Activated CD4-positive, CD25-positive, alpha-beta regulatory T cell treated with anti-CD3 and anti-CD28 coated beads, Interleukin-2, amount 50 U/mL, for 24 hours (primary cell): ENCODE measurements at places on chromosomes 5 and 9.

GRCh38 chr9:109295221-109296130, 25.4 kb downstream of the EPB41L4B start:
- ATAC-seq, result no peak

DNA sequence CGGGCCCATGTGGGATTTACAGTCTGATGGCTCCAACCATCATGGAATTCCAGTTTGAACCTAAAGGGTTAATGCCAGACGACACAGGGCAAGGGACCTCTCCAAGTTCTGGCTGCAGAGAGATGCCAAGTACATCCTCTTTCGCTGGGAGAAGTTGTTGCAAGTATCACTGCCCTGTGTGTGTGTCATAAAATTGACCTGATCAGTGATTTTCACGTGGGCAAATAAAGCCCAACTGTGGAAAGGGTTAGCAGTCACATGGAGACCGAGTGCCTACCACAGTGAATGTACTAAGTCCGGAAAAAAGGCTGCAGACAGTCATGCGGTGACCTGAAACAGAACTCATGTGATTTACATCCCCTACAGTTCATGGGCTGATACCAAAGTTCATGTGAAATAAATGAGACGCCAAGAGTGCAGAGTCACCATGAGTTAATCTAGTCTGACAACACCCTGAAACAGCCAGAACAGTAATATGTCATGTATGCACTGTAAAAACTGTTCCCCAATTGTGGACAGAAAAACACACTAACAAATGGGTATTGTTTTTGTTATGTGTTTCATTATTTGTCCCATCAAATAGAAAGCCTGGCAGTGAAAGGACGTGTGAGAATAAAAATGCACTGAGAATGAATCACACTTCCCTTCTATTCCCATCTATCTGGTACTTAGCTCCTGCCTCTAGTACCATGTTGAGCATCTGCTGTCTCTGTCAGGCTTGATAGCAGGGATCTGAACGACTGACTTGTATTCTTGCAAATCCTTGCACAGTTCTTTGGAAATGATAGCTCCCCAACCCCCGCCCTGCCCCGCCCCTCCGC, 115.7 kb downstream of the SUSD1 start:
- no peak for ATAC-seq

DNA sequence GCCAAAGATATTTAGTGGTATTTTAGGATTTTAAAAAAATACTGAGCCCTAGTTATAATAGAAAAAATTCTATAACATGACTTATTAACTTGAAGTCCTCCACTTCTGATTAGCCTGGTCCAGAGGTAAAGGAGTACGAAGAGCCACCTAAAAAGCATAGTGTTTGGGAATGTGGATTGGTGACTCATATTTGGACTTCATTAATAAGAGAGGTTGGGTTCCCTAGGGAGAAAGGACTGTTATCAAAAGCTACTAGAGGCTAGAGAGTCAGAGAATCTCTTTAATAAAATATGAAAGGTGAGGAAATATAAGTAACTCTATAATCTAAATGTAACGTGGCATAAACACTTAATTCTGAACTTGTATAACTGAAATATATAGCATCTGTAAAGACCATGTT, 180.7 kb upstream of the TARS1 start:
- no peak for ATAC-seq

- no peak for ATAC-seq
Measured at GRCh38 chr5:43634621-43635020, 31.6 kb downstream of the NNT start.

DNA sequence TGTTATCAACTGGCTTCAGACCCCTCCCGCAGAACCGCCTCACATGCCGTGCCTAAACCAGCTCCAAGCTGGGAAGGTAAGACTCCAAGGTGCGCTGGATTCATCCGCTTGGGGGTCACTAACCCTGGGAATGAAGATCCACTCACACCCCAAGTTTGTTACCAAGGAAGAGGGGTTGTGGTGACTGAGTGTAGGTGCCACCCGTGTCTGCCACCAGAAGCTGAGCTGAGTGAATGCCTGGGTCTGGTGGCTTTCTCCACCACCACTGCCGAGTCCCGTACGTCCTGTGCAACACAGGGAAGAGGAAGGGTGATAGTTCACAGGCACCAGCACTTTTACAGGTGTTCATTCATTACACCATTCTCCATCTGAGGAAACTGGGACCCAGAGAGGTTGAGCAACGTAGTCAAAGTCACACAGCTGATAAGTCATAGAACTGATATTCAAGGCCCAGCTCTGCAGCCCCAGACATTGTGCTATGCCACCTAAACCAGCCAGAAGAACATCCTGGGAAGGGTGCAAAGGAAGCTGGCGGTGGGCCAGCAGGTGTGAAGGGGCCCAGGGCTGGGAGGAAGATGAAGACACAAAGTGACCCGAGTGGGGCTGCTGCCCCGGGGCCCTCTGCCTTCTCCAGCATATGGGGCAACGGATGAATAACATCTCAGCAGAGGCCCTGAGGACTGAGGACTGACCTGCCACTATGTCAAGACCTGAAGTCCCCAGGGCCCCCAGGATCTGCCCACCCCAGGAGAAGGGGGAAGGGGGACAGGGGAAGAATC, 70.9 kb upstream of the PPP1R26 start:
- no peak for ATAC-seq

DNA sequence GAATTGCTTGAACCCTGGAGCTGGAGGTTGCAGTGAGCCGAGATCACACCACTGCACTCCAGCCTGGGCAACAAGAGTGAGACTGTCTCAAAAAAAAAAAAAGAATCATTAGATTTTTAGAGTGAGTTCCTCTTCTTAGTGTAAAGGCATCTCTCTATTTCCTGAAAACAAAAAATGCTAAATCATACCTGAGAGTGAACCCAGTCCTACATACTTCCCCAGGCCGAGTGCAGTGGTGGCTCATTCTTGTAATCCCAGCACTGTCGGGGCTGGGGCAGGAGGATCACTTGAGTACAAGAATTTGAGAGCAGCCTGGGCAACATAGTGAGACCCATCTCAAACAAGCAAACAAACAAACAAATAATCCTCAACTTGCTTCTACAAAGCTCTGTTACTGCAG, 38.2 kb upstream of the LPAR1 start:
- no peak for ATAC-seq

DNA sequence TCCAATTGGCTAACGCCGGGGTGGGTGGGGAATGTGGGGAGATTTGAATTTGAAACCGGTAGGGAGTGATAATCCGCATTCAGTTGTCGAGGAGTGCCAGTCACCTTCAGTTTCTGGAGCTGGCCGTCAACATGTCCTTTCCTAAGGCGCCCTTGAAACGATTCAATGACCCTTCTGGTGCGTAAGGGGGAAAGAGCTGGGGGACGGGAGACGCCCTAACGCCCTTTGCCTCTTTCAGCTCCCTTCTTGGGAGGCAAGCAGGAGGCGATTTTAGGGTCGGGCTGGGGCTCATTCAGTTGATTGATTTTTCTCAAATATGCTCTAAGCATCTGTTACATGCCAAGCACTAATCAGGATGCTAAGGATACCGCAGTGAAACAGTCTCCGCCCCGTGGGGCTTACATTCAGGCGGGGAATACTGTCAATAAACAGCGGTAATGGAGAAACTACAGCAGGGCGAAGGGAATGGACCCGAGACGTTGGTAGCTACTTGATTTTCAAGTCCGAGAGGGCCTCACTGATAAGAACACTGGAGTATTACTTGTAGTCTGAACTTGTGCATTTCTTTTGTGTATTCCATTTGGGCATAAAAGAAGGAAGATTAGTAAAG, at the start of gene HMMR:
TSS of gene HMMR (plus strand) at position 71 of the 610 bp plus-strand sequence. CDS start at position 132, 61 bp downstream.
- ATAC-seq, result no peak

- ATAC-seq, result no peak
Measured at GRCh38 chr9:10331157-10331556, 281.6 kb downstream of the PTPRD start.

DNA sequence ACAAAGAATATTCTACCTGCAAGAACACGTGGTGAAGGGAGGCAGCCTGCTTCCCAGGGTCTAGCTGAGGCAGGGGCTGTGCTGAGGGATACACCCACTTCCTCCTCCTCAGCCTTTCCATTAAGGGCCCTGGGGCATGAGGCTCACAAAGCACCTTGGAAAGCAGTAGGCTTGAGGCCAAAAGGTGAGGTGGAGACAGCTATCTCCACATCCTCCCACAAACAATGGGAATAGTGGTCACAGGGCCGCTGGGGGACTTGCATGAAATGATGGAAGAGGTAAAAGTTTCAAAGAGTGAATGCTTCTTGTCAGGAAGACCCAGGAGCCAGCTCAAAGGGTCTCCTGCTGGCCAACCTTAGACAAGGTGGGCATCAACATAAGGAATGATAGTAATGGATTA, 207.9 kb downstream of the CDK5RAP2 start:
- ATAC-seq, result no peak

DNA sequence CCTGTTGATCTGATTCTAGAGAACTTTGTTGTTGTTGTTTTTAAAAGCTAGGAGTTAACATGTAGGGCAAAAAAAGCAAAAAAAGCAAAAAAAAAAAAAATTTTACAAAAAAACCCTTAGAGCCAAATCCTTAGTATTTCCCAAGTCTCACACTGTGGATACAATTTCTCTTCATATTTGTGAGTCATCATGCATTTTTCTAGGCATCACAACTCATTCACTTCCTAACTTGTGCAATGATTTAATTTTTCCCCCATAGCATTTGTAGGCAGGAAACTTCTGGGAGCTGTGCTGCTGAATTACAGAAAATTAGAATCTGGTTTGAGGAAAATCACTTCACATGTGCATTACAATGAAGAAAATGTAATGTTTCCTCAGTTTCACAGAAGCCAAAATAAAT, 91.9 kb downstream of the MARCHF3 start:
- no peak for ATAC-seq

- ATAC-seq, result no peak
Measured at GRCh38 chr9:125497478-125497877, 209.5 kb downstream of the MAPKAP1 start.

- ATAC-seq, result no peak
Measured at GRCh38 chr9:17970277-17970676, 391.4 kb downstream of the SH3GL2 start.

DNA sequence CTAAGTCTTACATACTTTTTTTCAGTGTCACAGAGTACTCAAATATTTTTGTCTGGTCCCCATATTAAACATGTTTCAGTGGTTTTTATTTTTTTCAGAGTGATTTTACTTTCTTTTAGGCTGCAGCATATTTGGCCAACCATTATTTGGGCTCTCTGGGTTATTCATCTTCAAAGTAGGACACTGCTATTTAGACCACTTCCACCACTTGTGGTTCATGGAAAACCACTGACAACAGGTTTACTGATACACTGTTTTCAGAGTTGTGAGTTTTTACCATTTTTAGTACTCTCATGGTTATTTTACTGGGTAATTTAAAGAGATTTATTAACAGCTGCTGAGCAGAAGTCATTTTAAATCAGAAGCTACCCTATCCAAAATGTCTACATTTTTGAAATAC, 437.6 kb downstream of the KIAA0825 start:
- ATAC-seq, result no peak

DNA sequence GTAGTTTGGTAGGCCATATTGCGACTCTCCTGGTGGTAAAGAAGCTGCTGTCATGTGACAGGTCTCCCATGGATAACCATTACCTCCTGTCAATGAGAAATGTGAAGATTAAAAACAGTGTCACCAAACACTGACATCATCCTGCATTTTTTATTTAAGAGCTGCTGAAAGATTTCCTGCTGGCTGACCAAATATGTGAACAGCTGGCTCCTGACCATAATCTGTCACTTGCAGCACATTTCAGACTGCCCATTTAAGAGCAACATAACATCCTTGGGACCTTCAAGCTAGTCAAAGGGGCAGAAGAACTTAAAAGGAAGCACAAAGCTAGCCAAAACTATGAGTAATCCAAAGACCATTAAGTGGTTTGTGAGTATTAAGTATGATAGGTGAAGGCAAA, 288.0 kb downstream of the IZUMO3 start:
- ATAC-seq, result no peak

DNA sequence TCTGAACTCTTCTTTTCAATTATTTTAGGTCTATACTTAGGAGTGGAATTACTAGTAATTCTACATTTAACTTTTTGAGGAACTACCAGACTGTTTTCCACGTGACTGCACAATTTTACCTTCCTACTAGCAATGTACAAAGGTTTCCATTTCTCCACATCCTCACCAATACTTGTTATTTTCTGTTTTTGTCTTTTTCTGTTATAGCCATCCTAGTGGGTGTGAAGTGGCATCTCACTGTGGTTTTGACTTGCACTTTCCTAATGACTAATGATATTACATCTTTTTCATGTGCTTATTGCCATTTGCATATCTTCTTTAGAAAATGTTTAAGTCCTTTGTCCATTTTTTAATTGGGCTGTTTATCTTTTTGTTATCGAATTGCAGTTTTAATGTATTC, 136.9 kb upstream of the EGFLAM start:
- ATAC-seq, result no peak

GRCh38 chr5:59034498-59035186, 451.8 kb downstream of the RAB3C start:
- ATAC-seq, result no peak

DNA sequence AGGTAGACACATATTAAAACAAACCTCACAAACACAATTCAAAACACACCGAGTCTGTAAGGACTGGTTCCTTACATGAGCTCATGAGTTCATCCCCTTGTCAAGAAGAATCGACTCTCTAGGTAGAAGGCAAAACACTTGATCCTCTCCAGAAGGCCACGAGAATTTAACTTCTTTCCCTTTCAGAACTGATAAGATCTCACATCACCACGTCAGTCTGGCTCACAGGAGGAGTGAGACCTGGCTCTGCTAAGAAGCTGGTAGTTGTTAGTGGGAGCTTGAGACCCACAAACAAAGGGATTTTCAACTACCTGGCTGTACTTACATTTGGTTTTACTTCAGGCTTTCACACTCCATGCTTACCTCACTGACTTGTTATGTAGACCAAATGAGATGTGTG, 459.2 kb downstream of the ARHGEF28 start:
- ATAC-seq, result no peak

DNA sequence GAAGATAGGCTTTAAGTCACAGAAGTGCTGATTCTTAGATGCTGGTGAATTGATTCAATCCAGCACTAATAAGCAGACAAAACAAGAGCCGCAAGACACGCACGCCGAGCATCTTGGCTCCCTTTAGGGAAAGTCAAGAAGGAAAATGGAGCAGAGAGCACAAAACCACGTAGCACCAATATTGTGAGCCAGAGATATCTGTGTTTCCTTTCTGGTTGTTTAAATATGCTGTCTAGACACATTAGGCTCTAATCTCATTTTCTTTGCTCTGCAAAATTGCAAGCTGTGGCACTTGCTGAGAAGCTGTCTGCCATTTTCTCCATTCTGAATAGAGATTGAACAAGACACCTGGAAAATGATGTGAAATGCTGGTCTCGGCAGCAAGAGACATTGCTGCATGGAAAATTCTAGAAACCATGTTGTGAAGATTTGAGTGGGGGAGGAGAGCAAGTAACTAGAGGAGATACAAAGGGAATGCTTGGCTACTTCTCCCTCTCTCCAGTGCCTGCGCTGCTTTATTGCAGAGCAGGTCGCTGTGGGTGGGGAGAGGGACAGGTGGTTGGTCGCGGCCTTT, 336.3 kb downstream of the MED10 start:
- no peak for ATAC-seq
